ENCODE measurements at places on chromosomes 1 and 21.

DNA sequence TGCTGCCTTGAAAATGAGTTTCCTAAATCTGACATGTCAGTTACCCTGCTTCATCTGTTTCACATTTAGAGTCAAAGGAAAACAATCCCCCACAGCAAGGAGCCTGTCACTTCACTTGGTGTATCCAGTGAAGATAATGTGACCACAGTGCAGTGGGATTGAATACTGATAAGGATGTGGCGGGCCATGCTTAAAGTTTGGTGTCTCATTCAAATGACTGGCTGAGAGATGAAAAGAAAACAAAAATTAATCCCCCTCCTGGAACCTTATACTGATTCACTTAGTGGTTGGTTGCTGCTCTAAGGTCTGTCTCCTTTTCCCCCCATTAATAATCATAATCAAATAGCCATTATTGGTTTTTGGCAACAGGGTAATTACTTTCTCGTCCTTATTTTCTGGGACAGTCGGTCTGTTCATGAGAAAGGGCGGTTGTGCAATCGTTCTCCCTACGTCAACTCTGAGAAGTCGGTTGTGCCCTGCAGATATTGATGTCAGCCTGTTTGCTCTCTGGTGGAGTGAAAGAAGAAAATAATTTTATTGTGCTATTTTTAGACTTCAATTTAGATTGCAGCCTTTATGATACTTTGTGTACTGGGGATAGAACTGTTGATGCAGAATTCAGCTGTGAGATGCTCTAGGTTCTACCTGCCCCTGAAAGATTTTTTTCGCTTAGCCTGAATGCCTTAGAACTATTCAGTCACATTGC, 360.2 kb downstream of the DISC1 start:
- DNase-seq, result no peak

DNA sequence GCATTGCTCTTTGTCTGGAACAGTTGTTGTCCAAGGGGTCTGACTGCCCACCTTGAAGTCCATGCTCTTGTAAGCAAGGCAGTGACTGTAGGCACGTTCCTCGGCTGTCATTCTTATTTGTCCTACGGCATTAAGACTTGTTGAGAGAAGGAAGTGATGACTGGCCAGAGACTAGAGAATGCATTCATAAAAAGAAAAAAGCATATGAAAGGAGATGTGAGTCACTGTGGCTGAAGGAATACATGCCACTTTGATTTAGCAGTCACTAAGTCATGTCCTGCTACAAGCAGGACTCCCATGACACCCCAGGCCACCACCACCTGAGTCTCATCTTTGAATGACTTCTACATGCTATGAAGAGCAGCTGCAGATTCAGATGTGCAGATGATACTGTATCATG, 50.5 kb downstream of the CNN3 start:
- no peak for DNase-seq

DNA sequence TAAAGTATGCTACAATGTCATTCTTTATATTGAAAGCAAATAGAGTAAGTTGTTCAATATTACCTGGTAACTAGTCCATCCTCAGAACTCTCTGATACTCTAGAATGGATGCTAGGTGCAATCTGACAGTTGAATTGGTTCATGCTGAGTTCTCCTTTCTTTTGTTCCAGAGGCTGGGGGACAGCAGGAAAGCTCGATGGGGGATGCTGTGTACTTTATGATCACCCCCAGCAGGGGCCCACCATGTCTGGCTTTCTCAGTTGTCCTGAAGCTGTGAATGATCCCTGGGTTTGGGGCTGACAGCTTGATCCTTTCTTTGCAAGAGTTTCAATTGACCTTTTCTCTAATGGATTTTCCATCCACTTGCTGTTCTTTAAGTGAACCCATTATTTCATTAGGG, 22.5 kb downstream of the FMN2 start:
- DNase-seq, result no peak

GRCh38 chr21:42539931-42540343, 26.3 kb downstream of the SLC37A1 start:
- DNase-seq, result no peak

DNA sequence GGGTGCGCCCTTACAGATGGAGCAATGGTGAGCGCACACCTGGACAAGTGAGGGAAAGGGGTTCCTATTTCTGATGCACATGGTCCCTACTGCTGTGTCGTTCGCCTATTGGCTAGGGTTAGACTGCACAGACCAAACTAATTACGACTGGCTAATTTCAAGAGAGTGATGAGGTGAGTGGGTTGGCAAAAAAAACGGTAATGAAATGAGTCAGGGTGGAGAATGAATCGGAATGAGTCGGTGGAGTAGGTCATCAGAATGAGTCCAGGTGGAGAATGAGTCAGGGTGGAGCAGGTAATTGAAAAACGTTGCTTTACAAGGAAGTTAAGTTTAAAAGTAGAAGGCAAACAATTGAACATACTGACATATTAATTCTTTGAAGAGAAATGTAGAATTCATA, 79.8 kb downstream of the WDR4 start:
- DNase-seq, result no peak
